ENCODE measurements at places on chromosomes 11 and 22.

GRCh38 chr11:58832056-58832645, 12.4 kb downstream of the GLYATL2 start:
- no peak for DNase-seq

DNA sequence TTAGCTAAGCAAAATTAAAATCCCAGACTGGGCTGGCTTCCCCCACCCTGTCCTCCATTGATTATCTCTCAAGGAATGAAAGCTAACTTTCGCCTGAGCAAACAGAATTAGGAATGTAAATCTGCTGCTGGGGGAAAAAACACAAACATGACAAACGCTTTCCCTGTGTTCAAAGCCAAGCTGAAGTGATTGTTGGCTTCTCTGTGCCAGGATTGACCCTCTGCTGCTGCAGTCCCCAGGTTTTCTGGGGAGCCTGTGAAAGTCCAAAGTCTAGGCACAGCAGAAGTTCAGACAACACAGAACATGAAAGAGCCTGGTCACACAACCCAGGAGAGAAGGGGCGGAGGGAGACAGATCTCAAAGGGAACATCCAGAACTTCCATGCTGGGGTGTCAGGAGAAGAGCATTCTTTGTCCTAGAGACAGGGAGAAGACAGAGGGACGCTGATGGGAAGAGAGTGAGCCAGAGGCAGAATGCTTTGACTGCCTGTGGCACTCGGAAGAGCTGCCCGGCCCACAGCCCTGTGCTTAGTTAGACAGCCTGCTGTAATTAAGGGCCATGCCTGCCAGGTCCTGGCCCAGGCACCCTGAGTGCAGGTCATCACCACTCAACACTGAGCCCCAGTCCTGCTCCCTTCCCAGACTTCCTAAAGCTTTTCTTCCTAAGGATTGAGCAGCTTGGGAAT, 6.9 kb downstream of the PATZ1 start:
- DNase-seq: no peak

DNA sequence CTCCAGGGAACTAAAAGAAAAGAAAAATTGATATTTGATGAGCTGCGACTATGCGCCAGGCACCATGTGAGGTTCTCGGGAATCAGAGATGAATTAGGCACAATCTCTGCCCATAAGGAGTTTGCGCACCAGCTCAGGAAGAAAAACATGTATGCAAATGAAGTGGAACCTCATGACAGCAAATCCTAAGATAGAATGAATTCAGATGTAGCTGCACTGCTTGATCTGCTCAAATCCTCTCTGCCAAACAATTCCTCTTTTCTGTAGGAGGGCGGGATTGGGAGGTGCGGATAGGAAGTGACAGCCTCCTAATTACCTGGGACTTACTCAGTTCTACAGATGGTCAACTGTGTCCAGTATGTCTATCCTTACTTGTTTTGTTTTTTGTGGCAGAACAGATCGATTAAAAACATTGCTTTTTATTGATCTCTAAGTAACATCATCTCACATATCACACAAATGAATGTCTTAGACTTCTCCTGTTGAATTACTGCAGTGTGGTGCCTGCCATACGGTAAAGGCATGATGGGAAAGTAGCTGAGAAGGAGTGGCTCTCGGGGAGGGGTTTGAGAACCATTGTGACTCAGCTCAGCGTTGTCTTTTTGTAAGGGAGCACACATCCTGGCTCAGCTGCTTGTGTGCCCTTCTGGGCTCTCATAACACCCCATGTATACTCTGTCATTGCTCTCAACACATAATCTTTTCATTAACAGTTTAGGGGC, 13.9 kb downstream of the CRTAM start:
- no peak for DNase-seq

- no peak for DNase-seq
These were observed 1.2 kb downstream of the DRD2 start for GRCh38 chr11:113473983-113474361.

GRCh38 chr11:23079382-23079813, 219.1 kb upstream of the CCDC179 start:
- no peak for DNase-seq

- no peak for DNase-seq
These were observed 29.6 kb downstream of the ZBED4 start for GRCh38 chr22:49883294-49883640.

DNA sequence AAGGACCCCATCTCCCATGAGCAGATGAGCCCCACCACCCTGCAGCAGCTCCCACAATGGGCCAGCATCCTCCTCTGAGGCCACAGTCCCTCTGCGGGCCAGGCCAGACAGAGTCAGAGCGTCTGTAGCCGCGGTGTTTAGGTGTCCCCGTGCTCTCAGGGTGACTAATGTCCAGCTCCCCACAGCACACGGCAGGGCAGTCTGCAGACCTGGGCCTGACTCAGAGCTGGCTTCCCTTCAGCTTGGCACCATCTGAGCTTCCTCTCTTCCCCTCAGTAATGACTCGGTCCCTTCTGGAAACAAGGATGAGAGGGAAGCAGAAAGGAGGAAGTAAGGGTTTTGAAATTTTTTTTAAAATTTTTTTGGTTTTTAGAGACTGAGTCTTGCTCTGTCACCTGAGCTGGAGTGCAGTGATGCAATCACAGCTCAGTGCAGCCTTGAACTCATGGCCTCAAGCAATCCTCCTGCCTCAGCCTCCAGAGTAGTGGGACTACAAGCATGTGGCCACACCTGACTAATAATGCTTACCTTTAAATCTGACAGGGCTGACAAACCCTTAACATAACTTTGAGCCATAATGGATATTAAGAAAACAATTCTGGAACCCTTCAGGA, 28.5 kb downstream of the LRRC74B start:
- no peak for DNase-seq

DNA sequence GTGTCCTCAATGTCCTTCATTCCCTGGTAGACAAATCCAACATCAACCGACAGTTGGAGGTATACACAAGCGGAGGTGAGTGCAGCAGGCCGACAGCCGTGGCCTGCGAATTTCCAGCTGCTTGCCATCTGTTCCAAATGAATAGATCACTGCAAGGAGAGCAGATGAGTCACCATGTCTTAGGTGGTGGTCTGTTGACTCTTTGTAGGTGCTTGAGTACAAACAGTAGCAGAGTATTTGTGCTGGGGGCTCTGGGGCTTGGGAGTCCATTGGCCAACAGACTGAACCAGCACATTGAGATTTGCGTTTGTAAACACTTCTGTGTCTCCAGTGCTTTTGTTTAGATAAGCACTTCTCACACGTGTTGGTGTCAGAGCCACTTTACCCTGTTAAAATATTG, 21.1 kb downstream of the EIF3L start:
- no peak for DNase-seq

DNA sequence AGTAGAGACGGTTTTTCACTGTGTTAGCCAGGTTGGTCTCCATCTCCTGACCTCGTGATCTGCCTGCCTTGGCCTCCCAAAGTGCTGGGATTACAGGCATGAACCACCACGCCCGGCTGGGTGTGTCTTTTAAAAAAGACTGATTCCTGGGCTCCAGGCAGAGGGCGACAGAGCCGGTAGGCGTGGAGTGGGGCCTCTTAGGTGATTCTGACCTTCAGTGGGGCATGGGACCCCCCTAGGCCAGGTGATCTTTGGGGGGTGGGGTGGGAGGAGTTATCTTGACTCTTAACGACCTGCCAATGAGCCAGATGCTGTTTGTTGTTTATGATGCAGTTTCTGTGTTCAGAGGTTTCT, 12.9 kb upstream of the SORL1-AS1 start:
- DNase-seq: no peak

DNA sequence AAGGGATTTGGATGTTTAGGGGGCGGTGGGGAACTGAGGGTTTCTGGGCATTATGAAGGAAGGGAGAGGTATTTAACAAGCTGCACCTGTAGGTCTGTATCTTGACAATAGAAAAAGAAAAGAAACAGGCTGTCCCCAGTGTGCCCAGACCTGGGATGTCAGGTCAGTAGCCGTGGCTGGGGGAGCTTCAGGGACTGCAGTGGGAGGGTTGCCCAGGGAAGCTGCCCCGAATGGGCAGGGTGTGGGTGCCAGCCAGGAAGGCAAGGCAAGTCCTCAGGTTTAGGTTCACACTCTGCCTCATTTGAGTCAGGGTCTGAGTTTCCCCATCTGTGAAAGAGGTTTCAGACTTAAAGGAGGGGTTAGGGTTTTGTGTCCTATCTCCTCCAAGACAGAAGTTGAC, 1.5 kb downstream of the INPP5J start:
- DNase-seq: no peak

GRCh38 chr11:116130122-116130521, 625.9 kb upstream of the CADM1 start:
- no peak for DNase-seq

- no peak for DNase-seq
These were observed 16.6 kb upstream of the STK33 start for GRCh38 chr11:8610532-8611116.

DNA sequence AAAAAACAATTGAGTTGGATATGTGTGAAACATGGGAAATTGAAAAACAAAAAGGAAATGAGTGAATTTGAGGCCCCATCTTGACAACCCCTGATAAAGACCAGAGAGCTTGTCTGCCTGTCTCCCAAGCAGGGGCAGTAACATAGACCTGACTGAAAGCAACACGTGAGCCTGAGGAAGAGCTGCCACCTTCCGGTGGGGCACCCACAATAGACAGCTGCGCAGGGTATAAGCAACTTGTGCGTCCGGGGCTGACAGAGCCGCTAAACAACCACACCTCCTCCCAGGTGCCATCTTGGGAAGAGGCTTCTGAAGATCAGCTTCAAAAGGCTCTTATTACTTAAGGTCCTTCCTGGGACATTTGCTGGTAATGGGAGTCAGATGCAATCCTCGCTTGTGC, 166.8 kb downstream of the NTM start:
- no peak for DNase-seq

DNA sequence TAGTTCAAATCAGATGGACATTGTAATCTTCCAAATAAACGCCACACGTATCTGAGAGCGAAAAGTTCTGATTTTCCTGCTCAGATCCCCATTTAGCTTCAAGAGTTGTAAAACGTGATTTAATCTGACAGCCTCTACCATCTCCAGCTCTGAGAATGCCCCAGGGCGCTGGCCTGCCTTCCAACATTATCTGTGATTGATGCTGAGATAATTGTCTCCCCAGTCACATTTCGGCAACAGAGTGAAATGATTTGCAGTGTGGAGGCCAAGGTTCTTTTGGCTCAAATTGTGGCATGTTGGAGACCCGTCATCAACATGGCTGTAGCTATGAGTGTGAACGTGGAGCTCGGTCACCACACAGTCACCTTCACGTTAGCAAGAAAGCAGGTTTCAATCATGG, 283.4 kb downstream of the BRD1 start:
- no peak for DNase-seq

DNA sequence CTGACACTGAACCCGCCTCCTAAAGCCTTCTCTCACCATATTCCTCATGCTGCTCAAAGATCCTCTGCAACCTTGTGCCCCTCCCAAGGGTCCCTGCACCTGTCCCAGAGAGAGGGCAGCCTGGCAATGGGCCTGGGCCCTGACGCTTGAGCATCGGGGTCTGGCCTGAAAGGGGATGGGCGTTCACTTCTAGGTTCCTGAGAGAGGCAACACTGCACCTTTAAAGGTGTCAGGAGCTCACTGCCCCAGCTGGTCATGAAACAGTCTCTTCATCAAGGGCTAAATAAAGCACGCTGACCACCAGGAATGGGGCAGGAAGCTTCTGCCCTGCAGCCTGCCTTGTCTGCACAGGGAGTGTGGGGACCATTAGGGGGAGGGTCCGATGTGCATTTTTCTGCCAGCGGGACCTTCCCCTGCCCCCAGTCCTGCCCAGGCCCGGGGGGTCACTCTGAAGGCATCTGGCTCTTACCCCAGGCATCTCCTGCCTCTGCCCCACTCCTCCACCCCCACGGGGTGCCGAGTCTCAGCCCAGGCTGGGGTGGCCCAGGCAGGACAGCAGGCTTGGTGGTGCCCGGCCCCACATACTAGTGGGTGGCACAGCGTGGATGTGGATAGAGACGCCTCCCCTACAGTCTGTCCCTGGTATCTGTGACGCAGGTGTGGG, 3.5 kb downstream of the C11orf21 start:
- DNase-seq: no peak

DNA sequence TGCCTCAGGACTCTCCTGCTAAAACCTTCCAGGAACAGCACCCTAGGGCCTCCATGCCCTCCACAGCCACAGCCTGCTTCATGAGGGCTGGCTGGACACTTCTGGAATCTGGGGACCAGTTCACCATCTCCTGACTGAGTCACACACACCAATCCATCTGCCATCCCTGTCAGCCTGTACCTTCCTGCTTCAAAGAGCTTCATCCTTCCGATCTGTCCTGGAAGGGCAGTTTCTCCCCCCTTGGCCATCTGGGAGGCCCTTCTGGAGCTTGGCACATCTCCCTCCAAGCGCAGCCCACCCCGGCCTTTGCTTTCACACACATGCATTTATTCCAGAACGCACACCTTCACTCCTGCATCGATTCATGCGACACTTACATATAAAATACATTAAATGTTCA, 13.0 kb downstream of the APBB1 start:
- DNase-seq: no peak

- DNase-seq: no peak
These were observed 648.6 kb downstream of the TBC1D22A start for GRCh38 chr22:47411006-47411405.

GRCh38 chr11:130426223-130426836, 2.1 kb downstream of the ADAMTS8 start:
- DNase-seq: no peak

- no peak for DNase-seq
These were observed 21.4 kb upstream of the HMOX1 start for GRCh38 chr22:35359380-35360065.

DNA sequence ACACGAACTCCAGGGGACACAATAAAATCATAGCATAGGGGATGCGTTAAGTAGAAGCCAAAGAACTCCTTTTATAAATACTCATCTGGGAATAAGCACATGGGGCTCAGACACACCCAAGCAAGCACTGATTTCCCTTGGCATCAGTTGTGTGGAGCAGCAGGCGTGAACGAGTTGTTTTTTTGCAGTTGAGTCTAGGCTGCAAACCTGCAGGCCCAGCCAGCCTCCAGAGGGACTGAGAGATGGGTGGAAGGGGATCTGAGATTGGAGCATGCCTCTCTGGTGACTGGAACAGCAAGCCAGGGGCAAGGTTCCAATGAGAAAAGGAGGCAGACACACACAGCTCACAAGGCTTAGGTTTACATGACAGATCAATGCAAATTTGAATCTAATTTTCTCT, 27.4 kb upstream of the SEZ6L start:
- DNase-seq: no peak

DNA sequence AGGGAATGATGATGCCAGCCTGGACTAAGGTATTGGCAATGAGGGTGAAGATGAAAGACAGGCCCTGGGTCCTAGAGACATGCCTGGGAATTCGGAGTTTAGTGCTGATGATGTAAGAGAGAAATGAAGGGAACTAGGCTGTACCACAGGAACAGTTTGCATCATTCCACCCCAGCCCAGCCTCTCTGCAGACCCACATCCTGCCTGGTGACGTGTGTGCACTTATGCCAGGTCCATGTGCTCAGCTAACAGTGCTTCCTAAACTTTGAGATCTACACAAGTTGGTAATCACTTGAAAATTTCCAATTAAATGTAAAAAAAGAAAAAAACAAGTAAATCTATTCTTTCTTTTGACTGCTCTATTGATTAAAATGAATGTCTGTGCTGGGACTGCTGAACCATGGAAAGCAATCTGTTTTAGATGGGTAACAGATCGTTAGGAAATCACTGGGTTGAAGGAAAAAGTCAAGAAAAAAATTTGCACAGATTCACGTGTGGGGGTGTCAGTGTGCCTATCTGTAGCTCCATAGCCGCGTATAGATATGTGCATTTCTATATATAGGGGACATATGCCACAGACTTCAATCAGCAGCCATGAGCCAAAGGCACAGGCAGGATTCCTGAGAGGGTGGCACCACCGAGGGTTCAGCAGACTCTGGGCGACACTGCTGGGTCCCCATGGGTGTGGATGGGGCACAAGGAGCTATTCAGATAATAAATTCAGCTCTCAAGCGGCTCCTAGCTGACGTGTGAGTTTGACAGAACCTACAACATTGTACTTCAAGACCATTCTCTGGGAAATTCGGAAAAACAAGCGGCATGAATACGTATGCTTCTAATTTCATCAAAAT, 131.1 kb upstream of the OPCML start:
- no peak for DNase-seq

Measured in stimulated activated CD8-positive, alpha-beta memory T cell treated with anti-CD3 and anti-CD28 coated beads, Interleukin-7, amount 100 ng/mL, for 24 hours (primary cell).